ENCODE measurements at places on chromosomes 11 and 22.
A peak's percentile ranks its signal among the peaks of the same experiment; 100 is the strongest.

GRCh38 chr11:44776551-44777208 is 49.9 kb downstream of the TSPAN18 start:
- DNase-seq = no peak

- DNase-seq = no peak
Measured at GRCh38 chr22:42236268-42236667, 34.2 kb downstream of the TCF20 start.

DNA sequence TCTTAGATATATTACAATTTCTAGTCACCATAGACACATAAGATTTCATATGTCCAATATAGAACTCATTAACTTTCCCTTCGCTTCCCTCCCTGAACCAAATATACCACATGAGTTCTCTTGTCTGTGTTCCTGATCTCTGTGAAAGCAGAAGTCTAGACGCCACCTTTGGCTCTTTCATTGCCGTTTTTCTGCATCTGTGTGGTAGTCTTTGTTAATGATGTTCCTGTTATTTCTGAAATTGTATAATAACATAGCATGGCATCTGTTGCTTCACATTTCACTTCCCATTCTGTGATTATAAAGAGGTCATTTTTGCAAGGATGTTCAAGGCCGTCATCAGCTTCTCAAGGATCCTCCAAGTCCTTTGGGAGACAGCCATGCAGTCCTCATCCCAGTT is 58.5 kb downstream of the NCAM1 start:
- no peak for DNase-seq

DNA sequence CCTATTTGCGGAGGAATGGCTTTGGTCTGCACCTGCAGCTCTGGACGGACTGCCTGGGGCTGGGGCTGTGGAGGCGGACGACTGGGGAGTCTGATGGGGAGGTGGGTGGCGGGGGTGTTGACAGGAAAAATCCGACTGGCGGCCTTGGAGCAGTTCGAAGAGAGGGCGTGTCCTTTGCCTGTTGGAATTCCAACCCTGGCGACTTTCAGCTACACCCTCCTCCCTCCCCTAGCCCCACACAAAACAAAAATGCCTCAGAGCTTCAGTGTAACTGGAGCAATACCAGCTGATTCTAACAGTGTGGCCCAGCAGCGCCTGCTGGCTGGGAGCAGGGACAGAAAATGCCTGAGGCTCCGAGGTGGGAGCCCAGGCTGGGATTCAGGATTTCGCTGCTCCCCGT is 85.4 kb downstream of the ATXN10 start:
- peak; percentile 90 for DNase-seq

DNA sequence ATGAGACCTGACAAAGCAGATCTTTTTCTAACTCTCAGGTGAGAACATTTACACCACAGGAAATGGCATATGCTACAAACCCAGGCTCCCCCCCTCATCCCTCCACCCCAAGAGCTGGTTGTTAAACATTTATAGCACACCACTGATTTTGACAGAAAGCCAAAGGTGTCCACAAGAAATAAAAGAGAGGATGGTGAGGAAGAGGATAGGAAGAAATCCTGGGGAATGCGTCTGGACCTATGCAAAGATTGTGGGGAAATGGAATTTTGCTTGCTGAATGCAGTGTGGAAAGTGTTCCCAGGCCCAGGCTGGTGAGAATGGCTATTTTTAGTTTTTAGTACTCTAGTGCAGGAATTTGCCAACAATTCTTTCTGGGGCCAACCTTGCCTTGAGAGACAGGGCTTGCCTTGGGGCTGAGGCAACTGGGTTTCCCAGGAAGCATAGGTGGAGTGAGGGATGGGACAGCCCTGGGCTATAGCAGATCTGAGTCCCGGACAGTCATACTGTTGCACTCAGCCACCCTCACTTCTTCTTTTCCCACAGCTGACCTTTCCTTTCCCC is 163.9 kb downstream of the ADAMTS15 start:
- DNase-seq = no peak

Measured in lung (tissue), 17 donors.